ENCODE measurements at places on chromosomes 5 and 9.

- no peak for DNase-seq
These were observed 379.9 kb upstream of the ACO1 start for GRCh38 chr9:32004431-32005076.

DNA sequence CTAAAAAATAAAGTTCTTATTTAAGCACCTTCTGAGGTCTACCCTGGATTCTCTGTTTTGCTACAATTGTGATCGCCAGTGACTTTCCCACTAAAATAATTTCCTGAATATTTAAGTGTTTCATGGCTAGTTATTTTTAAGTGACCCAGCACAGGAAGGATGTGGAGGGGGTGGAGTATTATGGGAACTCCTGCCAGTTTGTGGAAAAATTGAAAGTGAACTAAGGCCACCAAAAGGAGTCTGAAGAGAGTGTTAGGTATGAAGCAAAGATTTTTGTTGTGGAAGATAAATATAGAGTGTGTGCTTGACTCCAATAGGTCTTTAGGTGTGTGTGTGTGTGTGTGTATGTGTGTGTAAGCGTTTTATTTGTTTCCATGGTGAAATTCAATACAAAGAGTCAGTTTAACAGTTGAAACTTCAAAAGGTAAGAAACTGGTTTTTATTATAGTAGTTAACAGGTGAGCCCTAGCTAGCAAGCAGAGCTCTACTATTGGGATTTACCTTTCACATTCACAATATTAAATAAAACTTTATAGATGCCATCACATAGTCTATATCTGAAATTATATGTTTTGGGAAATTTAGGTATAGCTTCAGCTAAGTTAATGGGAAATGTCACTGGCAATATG is 25.6 kb downstream of the RASGRF2 start:
- no peak for DNase-seq

- DNase-seq, result no peak
These were observed 48.6 kb upstream of the SPDL1 start for GRCh38 chr5:169534939-169535338.

DNA sequence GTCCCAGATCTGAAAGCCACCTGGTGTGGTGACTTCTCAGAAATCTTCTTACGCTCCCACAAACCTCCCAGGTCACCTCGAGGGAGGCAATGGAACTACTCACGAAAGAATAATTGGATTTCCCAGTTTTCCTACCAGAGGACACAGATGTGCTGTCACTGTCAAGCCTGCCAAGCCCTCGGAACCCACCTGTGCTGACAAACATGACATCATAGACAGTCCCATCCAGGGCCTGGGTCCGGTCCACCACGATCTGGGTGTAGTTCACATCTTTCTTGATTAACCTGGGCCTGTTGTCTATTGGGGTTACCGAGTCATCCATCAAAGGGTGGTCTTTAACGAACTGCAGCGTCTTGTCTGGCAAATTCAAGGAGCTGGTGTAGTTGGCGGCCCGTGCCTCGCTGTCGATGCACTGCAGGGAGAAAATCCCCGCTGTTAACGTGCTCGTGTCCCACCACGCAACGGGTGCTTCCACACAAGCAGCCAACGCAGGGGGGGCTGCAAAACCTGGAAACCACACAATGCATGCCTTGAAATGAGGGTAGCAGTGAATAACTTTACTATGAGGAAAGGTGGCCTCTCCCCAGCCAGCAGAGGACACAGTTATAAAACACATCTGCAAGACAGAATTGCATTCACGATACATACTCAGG is 69.0 kb downstream of the SECISBP2 start:
- DNase-seq, result no peak

GRCh38 chr9:18459962-18460584 is 13.9 kb upstream of the ADAMTSL1 start:
- no peak for DNase-seq

- DNase-seq, result no peak
These were observed 409.5 kb downstream of the ARHGEF28 start for GRCh38 chr5:74035521-74035937.

DNA sequence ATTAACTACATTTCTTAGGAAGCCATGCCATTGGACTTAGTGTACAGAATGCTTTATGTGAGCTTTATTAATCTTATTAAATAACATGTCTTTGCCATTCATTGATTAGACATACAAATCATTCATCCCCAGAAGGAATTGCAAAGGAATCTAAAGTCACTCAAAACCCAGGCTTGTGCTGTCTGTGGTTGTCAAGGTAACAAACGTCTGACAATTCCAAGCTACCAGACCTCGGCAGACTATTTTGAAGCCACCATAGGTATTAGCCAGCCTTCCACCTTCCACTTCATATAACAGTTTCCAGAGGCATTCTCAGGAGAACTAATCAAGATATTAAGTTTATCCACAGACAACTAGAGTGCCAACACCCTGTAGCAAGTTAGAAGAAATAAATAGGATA is 135.2 kb upstream of the TUSC1 start:
- DNase-seq, result no peak

DNA sequence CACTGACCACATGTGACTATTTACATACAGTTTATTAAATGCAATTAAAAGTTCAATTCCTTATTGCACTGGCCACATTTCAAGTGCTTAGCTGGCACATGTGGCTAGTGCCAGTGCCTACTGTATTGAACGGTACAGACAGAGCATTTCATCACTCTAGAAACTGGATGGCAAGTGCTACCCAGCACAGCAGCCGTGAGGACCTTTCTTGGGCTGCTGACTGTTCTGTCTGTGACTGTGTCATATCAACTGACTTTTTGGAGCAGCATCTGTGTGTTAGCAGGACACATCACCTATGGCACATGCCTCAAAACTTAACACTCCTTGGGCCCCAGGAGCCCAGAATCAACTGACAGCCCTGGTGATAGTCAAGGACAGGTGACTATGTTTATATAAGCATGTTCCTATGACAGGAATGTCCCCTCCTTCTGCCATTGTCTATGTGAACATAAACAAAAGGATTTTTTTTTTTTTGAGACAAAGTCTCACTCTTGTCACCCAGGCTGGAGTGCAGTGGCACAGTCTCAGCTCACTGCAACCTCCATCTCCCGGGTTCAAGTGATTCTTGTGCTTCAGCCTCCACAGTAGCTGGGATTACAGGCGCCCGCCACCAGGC is 8.9 kb downstream of the IRF1 start:
- no peak for DNase-seq

DNA sequence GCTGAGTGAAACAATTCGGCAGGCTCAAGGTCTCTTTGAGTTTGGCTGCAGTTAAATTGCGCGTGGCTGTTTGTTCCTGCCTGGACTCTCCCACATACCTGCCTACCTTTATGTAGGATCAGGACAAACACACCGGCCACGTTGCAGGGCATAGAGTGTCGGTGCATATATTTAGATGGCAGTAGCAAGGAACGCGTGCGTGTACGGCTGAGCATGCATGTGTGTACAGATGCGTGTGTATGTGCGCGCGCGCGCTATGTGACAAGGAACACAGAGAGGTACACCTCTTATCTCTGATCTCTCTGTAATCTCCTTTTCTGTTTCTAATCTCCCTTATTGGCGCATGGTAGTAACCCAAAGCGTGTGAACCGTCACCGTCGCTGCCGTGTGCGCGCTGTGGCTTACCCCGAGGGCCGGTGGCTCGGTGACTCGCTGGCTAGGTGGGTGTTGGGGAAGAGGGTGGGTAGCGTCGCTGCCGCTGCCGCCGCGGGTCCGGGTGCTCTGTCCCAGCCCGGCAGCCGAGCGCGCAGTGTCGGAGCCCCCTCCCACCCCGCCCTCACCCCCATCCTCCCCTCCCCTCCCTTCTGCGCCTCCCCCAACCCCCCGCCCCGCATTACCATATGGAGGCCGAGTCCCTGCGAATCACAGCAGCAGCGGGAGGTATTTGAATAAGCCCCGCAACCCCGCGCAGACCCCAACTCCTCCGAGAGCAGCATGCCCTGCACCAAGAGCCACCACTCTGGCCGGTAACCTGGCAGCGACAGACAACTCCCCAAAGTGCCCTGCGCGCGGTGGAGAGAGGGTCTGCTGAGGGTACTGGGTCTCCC is 204.8 kb downstream of the MEF2C start:
- no peak for DNase-seq

DNA sequence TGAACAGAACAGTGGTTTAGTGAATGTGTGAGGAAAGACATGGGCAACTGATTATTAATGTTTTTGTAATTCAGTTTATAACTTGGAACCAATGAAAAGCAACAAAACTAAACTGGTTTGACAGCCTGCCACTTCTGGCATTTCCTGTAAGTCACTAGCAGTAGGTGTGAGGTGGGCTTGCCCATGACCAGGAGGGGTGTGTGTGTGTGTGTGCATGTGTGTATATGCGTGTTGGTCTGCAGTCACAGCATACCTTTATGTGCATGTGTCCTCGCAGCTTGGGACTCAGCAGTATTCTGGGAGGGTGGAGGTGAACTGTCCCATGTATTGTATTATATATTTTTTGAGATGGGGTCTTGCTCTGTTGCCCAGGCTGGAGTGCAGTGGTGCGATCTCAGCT is 32.3 kb downstream of the OTULIN start:
- DNase-seq, result no peak

GRCh38 chr9:76136986-76137385 is 246.5 kb downstream of the PCSK5 start:
- DNase-seq, result no peak

DNA sequence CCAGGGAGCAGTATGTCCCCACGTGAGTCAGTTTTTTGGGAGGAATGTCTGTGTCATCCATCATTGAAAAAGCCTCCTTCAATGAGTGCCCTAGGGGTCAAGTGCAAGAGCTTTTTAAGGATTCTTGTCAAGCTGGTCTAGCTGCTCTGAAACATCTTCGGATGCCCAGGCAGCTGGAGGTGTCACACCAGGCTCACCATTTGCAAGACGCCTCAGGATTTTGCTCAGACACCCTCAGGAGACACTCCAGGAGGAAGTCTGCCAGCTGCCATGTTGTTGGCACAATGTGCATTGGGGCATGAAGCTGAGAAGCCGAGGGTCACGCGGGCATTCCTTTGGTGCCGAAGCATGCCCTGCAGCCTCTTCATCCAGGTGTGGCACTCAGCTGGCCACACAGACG is 111.1 kb upstream of the S1PR3 start:
- DNase-seq, result no peak

DNA sequence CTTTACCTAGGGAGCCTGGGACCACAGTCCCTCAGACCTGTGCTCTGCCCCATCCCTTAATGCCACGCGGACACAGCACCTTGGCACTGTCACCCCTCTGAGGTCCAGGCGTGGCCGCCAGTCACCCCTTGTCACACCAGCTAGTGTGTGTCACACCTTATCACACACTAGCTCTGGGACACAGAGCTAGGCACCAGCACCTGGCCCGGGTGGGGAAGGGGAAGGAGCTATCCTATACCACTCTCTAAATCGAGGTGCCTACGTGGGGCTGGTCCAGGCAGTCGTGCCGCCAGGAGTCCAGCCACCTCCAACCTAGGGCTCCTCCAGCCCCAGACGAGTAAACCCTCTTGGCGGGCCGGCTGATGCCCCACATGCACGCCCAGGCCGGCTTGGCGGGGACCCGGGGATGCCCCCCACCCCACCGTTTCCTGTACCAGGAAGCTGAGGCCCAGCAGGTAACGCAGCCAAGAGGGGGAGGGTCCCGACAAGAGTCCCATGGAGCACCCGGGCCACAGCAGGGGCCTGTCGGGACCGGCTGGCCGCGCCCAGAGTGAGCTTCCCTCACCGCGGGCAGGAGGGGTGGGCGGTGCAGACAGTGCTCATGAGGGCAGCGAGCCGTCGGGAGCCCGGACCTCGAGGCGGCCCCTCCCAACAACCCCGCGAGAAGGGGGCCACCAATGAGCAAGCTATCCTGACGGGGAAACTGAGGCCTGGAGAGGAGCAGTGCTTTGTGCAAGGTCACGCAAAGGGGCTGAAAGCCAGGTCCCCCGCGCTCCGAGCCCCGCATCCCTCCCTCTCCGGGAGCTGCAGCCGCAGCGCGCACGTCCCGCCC is 550 bp downstream of the CORO2A start:
- DNase-seq, result no peak

- no peak for DNase-seq
These were observed 211.9 kb downstream of the PAX5 start for GRCh38 chr9:36822201-36822600.

GRCh38 chr5:122237906-122238305 is 74.1 kb upstream of the SNCAIP start:
- no peak for DNase-seq

GRCh38 chr5:93249651-93250289 is 331.2 kb downstream of the NR2F1-AS1 start:
- peak; percentile 71 for DNase-seq

- no peak for DNase-seq
These were observed 49.2 kb downstream of the FAM240B start for GRCh38 chr9:38670542-38671371.

- DNase-seq, result no peak
These were observed 20.8 kb downstream of the ZNF366 start for GRCh38 chr5:72486371-72486770.

DNA sequence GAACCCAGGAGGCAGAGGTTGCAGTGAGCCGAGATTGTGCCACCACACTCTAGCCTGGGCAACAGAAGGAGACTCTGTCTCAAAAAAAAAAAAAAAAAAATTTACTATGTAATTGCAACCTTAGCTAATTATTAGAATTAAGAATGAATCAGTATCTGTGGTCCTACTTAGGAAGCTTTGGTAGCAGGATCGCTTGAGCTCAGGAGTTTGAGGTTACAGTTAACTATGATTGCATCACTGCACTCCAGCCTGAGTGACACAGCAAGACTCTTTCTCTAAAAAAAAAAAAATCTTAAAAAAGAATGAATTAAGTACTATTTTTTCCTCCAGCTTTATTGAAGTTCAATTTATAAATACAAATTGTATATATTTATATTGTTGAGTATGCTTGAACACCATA is 16.7 kb downstream of the NDUFAF2 start:
- no peak for DNase-seq

DNA sequence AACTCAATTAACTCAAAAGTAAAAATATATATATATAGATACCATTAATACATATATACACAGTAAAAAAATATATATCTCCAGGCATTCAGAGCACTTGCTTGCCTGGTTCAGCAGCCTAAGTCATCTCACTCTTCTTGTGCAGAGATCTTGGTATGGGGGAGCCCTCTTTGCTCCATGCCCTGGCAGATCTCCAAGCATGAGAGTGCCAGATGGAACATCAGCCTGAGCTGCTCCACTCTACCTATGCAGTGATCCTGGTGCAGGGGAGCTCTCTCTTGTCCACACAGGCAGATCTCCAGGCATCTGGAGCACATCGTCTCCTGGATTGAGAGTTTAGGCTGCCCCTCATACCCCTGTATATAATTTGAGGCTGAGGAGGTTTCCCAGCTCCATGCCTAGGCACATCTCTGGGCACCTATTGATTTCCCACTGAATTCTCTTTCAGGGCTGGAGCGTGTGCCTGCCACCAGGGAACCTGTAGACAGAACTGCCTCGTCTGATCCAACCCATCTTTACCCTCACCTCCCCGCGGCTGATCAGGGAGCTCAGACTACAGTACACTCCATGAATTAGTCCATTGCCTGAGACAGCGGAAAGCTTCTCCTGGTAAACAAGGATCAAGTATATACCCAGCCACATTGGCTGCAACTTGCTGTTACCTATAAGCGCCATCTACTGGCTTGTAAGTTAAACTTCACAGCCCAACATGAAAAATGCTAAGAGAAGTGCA is 342.4 kb upstream of the GRIA1 start:
- DNase-seq, result peak; percentile 81

- no peak for DNase-seq
These were observed 10.9 kb upstream of the LRRC14B start for GRCh38 chr5:180286-180918.

- DNase-seq, result no peak
These were observed 145.7 kb upstream of the SNX2 start for GRCh38 chr5:122629121-122629677.

GRCh38 chr9:135971111-135971766 is 10.1 kb upstream of the UBAC1 start:
- no peak for DNase-seq

All from NCI-H1694 treated with DMSO at 0.1 percent for 48 hours (cell line).